ENCODE measurements at places on chromosomes 2 and 18.

GRCh38 chr2:5673145-5674025 is 18.8 kb upstream of the SOX11 start:
- no peak for DNase-seq

- no peak for DNase-seq
Measured at GRCh38 chr2:26356111-26356510, 9.5 kb upstream of the ADGRF3 start.

DNA sequence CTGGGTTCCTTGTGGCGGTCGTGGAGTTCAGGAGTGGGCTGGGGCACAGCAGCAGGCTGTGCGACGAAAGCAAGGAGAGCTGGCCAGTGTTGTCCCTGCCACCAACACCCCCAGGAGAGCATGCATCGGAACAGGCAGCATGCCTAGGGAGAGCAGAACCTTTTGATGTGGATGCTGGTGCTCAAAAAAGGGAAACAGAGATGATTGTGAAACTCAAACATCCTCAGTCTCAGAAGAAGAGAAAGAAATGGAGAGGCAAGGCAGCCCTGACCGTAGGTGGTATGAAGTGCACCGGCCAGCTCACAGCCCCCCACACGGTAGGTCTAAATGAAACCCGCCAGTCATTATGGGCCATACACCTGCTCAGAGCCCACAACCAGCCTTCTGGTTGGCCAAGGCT is 253.4 kb downstream of the GBX2 start:
- DNase-seq, result no peak

DNA sequence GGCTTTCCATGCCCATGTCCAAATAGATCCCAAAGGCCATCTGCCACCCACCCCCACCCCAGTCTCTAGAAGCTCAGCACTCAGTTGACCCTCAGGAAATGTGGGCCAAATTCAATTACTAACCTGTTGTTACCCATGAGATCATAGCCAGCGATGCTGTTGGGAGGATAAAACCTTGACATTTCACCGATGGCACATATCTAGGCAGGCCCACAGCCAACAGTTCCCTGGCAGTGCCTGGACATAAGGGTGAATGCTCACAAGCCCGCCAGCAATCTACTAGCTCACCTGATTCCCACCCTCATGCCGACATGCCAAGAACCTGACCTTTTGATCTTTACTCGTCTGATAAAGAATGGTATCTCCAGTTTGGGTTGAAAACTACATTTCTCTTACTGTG is 11.8 kb upstream of the ACOXL start:
- DNase-seq, result no peak

DNA sequence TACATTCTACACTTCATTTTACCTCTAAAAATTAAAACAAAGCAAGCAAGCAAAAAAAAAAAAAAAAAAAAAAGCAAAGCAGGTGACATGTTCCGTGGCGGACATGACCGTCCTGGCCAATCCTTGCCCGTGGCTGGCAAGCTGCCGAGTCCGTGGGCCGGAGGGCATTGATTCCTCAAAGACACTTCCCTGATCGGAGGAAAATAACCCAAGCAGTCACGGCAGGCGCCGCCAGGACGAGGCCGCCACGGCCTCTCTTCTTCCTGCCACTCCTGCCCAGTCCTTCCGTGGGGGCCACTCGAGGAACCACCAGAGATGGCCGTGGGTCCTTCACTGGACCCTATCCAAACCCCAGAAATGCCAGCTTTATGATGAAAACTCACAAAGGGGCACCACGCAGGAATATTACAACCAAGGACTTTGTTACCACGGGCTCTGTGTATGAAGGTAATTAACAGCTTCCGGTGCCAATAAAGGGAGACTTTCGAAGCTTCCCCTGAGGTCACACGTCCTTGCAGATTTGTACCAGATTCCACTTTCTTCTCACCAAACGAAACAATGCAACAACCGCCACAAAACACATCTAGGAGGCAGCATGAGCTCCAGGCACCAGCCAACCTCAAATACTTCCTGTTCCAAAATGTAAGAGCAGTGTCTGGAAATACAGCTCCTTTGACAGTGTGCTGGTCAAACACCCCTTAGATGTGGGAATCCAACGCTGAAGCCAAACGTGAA is 170.3 kb downstream of the HDAC4 start:
- no peak for DNase-seq

DNA sequence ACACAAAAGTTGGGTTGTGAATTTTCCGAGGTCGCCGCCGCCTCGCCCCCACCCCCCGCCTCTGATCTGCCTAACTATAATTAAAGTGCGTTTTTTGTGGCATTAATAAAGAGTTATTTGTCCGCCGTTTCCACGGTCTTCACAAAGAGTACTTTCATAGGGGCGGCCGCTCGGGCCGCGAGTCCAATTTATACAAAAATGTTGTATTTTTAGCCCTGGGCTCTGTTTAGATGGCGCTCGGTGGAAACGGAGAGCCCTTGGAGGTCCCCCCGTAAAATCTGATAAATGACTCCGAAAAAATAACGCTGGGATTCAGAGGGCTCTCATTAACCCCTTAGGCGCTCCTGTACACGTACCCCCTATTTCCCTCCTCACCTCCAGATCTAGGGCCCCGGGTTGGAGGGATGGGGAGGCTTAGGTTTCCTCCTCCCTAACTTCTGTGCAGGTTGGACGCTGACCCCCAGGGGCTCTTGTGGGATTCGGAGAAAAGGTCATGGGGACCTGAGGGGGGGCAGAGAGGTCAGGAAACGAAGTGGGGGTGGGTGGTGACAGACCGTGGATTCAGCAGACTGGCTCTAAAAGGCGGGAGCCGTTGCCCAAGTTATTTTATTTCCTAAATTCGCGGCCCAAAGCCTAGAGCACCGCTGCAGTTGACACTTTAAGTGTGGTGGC is 1.9 kb downstream of the CYP26B1 start:
- DNase-seq, result no peak

- DNase-seq, result no peak
Measured at GRCh38 chr2:174007010-174007409, 41.8 kb upstream of the SP3 start.

DNA sequence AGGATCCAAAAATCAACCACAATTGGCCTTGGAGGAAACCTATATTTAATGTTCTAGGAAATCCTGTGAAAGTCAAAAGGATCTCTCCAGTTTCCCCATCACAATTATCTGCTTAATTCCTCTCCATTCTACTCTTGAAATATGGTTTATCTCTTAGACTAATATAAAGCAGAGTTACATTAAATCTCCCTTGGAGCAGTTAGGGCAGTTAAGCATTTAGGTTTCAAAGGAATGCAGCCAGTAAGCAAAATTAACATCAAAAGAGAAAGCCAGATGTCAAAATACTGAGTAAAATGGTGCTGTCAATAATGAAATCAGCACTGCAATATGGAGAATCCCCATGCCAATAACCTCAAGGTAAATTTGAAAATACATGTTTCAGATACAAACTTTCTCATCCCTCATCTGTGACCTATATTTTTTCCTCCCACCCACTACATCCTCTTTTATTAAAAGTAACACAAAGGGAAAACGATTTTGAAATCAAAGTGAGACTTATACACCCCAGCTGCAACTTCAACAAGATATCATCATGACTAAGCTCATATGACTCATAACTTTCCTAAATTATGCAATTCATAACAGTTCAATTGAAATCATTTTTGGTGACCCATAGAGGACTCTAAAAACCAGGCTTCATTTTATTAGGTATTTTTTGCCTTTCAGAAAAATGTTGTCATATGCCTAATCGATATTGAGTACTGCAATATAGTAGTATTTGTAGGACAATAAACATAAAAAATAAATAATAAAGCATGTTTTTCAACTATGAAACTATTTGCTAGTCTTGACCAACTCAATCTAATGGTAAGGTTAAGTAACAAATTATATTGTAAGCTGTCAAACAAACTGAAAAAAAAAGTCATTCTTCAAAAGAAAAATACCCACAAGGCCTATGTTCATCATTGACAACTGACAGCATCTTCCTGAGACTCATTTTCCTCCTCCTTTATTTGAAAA is 3.1 kb downstream of the ADAM17 start:
- no peak for DNase-seq

GRCh38 chr2:23146011-23146410 is 239.0 kb upstream of the KLHL29 start:
- DNase-seq, result no peak

DNA sequence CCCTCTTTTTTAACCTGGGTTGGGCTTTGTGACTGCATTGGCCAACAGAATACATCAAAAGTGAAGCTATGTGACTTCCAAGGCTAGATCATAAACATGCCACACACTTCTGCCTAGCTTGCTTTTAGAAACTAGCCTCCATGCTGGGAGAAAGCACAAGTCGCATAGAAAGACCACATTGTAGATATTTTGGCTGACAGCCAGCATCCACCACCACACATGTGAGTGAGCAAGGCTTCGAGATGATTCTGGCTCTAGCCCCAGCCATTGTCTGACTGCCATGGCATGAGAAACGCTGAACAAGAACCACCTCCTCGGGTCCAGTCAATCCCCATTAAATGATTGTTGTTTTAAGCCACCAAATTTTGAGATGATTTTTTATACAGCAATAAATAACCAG is 66.8 kb upstream of the STPG4 start:
- DNase-seq, result no peak

DNA sequence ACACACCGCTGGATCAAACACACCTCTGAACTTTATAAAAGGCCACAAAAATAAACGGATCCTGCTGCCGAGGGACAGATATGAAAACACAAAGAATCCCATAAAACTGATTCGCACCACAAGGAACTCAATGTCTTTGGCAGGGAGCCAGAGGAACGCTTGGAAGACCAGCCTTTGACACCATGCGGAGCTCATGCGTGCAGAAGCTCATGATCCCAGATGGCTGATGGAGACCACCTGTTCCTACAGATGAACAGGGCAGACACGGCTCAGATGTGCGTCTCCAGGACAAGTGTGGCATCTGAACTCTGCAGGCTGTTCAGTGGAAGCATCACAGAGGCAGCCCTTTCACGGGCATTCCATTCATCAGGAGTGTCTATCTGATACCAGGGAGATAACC is 24.9 kb downstream of the COPS9 start:
- no peak for DNase-seq

- no peak for DNase-seq
Measured at GRCh38 chr2:45769056-45769455, 117.6 kb downstream of the PRKCE start.

- DNase-seq, result no peak
Measured at GRCh38 chr2:137021763-137022162, 256.4 kb downstream of the THSD7B start.

- DNase-seq, result no peak
Measured at GRCh38 chr18:37246779-37247340, 318.7 kb downstream of the CELF4 start.

DNA sequence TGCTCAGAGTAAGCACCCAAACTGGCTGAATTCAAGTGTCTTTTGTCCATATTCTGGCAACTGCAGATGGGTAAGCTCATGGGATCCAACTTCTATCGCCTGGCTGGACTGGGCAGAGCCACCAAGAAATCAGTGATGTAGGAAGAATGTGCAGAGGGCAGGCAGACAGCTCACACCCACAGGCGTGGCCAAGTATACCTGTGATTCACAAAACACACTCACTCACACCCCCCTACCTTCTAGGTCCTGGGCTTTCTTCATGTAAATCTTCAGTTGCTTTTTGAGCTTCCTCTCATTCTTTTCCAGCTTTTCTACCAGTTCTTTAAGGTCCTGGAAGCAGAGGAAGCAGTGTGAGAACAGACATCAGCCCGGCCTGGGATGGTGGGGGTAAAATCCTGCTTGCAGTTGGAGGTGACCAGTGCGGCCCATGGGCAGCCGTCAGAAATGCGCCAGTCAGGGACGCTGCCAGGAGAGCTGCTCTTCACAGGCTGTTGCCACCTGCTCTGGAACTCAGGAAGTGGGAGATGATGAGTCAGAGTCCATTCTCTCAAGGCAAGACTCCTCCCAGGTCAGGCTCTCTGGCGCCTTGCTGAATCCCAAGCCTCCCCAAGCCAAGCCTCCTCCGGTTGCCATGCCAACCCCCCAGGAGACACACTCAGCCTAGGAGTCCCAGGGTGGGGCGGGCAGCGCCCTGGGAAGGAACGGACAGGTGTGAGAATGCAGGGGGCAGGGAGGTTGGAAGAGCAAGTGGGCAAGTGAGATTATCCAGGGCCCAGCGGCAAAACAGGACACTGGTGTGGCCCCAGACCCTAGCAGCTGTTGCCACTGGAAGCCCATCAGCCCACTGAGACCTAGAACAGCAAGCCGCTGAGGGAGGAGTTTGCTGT is 36.2 kb upstream of the ACAA2 start:
- DNase-seq, result no peak

GRCh38 chr2:72893594-72894319 is 6.5 kb downstream of the SPR start:
- DNase-seq, result no peak

- DNase-seq, result no peak
Measured at GRCh38 chr2:218471982-218472381, 53.1 kb downstream of the VIL1 start.

DNA sequence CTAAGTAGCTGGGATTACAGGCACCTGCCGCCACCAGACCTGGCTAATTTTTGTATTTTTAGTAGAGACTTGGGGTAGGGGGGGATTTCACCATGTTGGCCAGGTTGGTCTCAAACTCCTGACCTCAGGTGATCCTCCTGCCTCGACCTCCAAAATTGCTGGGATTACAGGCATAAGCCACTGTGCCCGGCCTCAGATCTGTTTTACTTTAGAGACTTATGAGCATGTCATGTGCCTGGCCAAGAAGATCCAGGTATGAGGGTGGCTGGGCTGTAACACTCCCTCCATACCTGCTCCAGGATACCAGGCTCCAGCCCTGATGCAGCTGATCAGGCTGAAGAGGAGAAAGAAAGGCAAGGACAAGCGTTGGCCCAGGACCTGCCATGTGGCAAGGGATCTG is 125.0 kb downstream of the LPIN1 start:
- DNase-seq, result no peak

GRCh38 chr2:238634701-238635357 is 208.1 kb downstream of the ASB1 start:
- no peak for DNase-seq

DNA sequence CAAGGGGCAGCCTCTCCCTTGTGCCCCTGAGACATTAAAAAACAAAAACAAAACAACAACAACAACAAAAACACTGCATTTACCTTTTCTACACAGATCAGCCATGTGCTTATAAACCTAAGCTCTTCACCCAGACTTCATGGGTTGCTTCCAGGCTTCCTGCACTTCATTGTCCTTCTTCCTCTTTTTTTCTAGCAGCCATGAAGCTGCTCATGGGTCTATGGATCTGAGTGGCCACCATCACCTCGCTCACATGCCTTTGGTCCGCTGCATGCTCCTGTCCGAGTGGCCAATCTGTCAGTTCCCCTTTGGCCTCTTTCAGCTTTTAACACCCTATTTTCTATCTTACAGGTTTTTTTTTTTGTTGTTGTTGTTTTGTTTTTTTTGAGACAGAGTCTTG is 9.0 kb upstream of the TET3 start:
- no peak for DNase-seq

Measured in T-helper 2 cell (primary cell).